ENCODE measurements at places on chromosomes 2 and 18.

GRCh38 chr2:75666911-75667310, 20.3 kb downstream of the MRPL19 start:
- no peak for DNase-seq

GRCh38 chr2:64574871-64575270, 50.7 kb downstream of the AFTPH start:
- DNase-seq = no peak

DNA sequence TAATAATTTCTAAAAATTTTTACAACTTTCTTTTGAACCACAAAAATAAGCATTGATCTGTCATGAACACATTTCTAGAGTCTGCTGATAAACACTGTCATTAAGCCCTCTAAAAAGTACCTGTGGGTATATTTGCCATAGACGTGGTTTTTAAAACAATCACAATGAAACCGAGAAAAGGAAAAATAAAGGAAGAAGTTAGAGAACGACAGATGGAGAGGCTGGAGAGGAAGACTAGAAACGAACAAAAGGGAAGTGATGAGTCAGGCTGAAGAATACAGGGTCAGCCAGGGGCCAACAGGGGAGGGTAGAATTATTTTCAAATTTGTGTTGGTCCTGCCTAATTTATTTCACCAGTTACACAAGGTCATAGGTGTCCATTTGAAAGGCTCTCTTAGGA, 62.0 kb downstream of the MYL12B start:
- DNase-seq = no peak

DNA sequence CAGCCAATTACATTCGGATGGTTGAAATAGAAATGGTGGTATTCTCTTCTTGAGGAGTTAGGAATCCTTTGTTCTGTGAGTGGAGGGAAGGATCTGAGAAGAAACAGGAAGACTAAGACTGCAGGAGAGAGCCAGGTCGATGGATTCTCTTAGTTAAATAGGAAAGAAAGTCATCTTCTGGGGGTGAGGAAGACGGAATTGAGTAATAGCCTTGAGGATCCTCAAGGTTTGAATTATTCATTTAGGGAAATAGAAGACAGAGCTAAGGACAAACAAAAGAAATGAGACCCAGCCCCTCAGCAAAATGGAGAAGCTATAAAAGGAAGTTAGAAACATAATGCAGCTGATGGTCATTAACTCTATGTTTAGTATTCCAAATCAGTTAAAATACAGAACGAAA, 1.8 kb downstream of the LAPTM4A start:
- no peak for DNase-seq

DNA sequence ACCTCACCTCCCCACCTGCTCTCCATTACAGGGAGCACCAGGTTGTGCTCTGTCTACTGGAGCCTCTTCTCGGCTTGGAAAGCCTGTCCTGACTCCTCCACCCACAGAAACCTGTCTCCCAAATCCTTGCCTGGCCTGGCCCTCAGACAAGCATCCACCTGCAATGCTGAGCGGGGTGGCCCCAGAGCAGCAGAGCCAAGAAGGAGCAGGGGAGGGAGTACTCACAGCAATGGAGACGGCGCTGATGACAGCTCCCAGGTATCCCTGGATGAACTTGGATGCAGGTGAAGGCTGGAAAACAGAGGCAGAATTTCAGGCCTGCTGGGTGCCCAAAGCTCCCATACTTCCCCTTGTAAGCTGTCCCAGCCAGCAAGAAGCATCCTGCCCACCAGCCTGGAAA, 72.8 kb downstream of the SFXN5 start:
- no peak for DNase-seq

- DNase-seq = no peak
Observed at GRCh38 chr18:11177382-11177781, 28.0 kb upstream of the PIEZO2 start.

- DNase-seq = no peak
Observed at GRCh38 chr2:207892716-207893402, 123.2 kb upstream of the FZD5 start.

DNA sequence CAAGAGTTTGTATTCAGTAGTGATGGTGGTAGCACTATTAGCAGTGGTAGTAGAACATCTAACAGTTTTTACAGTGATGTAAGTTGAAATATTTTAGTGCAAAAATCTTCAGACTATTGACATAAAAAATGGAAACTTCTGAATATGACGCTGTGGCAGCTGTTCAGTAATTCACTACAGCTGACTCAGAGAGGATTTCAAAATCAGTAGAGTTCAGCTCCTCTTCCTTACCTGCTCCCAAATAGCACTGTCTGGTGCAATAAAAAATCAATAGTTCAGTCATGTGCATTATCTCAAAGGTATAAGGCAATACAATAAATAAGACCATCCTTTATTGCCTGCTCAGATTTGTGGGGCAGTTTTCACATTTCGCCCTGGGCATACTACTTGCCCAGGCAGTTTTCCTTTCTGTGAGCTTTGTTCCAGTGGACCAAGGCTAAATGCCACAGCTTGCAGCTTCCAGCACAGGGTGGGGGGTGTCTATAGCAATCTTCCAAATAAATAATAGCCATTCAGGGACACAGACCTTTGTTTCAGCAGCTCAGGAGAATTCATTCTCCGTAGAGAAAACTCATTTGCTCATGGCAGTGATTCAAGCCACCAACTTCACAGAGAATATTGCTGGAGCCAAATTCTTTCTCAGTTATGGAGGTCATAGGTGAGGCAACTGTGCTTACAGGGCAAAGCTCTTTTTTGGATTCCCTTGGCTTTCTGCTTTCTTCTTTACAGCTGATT, 33.9 kb upstream of the GORASP2 start:
- no peak for DNase-seq
